ENCODE measurements at places on chromosomes 12 and 14. TPM values are rescaled to one million over a fixed set of nuclear protein-coding genes. Genes with fewer than 3 reads are reported as not detected.

DNA sequence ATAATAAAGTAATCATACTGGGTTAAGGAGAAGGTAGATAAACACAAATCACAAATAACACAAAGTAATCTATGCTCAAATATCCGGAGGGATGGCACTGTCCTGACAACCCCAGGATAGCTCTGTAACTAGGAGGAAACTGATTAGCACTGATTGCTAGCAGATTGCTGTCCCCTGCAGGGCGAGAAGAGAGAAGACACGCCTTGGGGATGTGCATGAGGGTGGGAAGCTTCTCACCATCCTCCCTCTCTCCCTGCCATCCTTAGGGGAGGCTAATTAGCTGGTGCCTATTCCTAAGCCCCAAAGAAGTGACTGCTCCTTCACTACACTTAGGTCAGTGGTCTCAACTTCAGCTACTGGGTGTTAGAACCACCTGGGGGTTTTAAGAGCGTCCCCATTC lies 27.0 kb upstream of the TMEM260 start:
- ATAC-seq, result no peak

DNA sequence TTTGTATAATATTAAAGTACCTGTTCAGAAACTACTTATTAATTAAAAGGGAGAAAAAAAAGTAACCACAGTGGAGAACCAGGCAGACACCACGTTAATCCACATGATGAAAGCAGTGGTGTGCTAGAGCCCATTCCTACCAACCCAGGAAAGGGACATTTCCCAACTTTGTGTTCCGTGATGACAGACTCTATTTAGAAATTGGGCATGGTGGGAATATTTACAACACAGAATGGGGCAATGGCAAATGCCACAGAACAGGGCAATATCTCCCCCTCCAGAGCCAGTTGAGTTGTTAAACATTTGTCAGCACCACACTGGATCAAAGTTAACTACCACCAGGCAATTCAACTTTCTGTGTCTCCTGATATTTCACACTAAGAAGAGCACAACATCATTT lies 1.2 kb upstream of the HIGD1C start:
- no peak for ATAC-seq

DNA sequence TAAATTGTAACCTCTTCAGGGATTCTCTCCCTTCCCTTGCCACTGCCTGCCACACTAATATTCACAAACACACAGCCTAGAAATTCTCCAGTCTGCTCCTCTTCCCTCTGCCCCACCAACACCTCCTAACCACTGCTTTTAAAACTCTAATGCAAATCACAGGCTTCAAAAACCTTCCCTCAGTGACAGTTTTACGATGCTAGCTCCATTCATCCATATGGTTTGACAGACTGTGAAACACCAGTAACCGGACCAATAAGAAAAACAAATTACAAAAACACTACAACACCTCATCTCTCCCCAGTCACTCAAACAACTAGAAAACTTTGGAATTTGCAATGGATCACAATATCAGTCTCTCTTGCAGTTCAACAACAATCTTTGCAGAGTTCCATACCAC lies 5.7 kb downstream of the DPF3 start:
- ATAC-seq, result no peak

DNA sequence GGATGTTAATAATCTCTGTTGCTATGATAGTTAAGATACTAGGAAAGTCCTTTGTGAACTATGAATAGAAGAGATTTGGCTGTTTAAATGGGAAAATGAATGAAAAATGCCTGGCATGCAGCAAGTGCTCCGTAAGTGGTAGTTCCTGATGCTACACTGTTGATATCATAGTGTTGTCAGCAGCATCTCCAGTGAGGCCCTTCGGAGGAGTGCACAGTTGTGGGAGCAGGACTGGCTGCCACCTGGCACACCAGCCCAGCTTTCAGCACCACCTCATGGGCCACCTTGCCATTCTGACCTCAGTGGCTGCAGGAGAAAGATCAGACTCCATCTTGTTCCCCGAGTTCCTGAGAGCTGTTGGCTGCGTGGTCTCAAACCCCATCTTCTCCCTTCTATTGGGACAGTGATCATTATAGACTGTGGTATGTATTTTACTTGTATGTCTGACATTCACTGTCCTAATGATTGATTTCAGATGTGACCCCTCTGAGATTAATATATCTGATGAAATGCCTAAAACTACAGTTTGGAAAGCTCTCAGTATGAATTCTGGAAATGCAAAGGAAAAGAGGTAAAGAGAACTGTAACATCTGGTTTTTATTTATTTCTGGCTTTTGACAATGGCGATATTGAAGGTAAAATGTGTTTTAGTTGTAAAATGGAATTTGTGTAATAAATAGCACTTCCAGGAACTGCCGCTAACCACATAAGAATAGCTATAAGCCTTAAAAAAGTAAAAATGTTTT lies 80.9 kb downstream of the SLC4A8 start:
- no peak for ATAC-seq

- ATAC-seq, result no peak
These were observed 2.4 kb downstream of the LRIG3 start for GRCh38 chr12:58917699-58918468.

GRCh38 chr12:13103391-13104033 lies at the start of gene GSG1:
GSG1 (minus strand) TSS chr12:13103667; CDS start chr12:13103512, 155 bp downstream.
- ATAC-seq, result peak; percentile 3

GRCh38 chr14:33315721-33316120 lies 377.0 kb downstream of the NPAS3 start:
- ATAC-seq, result no peak

- ATAC-seq, result no peak
These were observed 72.4 kb downstream of the SPPL3 start for GRCh38 chr12:120831648-120832267.

DNA sequence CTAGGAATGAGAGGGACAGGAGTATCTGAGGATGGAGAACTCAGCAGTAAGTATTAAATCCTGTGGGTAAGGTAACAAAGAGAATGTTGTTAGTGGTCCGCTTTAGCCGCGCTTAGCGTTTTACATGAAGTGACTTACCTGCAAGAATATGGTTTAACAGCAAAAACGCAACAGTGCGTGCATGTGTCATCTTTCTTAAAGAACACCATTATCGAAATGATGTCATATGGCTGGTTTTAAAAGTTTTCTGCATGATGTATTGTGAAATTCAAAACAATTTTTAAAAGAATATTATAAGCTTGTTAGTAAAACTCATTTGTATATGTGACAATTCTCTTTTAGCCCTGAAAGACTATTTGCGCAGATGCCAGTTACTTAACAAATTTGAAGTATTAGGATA lies 1.7 kb downstream of the LEMD3 start:
- ATAC-seq, result no peak

GRCh38 chr12:53683494-53683893 lies 7.6 kb upstream of the ATP5MC2 start:
- ATAC-seq, result no peak

DNA sequence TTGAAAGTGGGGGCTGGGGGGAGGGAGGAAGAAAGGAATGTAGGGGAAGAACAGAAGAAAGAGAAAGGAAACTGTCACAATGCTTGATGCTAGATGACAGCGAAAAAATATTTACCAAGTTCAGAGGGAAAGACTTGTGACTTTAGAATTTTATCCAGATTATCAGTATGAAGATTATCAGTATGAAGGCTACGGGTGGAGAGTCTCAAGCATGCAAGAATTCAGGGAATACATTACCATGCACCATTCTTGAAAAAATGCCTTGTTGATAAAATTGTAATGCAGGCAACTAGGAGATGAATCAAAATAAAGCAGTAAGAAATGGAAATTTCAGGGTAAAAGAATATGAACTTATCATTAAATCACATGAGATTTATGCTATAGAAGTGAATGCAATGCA lies 376.8 kb downstream of the PCNX1 start:
- ATAC-seq, result no peak

GRCh38 chr12:82952946-82953345 lies 266.2 kb downstream of the TMTC2 start:
- ATAC-seq, result peak; percentile 45

DNA sequence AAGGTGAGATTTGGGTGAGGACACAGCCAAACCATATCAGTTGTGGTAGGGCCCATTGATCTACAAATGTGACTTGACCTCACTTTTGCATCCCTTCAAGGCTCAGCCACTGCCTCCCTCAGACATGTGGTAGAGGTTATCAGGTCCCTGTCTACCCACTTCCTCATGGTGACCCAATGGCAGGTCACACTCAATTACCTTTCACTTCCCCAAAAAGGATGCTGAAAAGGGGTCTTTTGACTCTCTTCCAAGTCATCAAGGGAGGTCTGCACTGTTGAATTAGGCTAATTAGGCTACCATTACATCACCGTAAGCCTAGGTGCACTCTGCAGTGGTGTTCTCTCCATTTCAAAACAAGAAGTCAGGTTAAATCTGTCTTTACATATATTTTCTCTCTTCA lies 22.6 kb upstream of the DRAM1 start:
- peak; percentile 20 for ATAC-seq

DNA sequence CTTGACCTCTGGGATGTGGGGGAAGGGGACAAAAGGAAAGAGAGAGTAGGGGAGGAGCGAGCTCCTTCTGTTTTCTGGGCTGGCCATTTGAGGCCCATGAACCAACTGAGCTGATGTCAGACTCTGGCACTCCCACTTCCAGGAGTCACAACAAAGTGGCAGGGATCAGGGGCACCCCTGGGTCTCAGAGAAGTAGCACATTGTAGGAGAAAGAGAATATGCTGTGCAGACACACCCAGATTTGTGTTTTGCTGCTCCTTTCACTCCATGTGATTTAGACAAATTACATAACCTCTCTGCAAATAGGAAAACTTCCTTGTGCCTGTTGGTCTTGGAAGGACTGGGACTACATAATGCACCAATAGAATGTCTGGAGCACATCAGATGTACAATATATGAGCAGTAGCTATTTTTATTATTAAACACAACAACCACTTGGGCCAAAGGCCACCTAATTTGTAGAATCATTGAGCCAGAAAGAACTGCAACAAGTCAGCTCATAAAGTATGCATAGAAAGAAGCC lies 265.5 kb downstream of the ZFP36L1 start:
- peak; percentile 82 for ATAC-seq

DNA sequence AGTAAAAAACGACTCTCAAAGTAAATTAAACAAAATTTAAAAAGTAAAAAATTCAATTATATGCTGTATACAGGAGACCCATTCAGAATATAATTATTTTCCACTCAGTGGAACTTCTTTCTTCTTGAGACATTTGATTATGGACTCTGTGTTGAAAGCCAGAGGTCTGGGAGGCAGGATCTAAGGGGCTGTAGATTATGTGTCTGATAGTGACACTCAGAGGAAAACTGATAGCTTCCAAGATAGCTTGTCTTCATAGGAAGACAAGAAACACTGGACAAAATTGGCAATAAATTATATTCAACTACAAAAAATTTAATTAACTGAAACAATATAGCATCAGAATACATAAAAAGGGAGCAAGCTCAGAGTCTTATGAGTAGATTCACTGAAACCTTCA lies 135.8 kb downstream of the KITLG start:
- ATAC-seq, result no peak

- ATAC-seq, result no peak
These were observed 64.3 kb downstream of the C2CD5 start for GRCh38 chr12:22480016-22480415.

DNA sequence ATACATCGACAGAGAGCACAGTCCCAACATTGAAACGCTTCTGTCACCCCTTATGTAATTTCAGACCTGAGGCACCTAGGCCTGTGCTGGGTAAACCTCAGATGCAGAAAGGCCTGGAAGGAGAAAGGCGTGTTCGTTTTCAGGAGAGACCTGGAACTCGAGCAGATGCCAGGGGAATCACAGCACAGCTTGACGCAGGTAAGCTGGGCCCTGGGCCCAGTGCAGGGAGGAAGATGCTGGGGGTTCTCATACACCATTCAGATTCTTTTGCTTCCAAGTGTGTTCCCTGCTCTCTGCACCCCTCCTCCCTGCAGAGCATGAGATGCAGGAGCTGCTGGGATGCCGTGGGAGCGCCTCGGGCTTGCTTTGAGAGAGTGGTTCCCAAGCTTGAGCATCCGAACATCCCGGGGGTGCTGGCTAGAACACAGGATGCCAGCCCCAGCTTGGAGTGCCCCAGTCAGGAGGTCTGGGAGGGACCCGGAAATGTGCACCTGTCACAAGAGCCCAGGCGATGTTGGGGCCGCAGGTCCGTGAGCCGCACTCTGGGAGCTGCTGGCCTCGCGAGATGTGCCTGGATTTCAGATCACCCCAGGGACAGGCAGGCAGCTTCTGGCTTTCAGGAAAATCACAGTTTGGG lies 35.9 kb downstream of the FZD10 start:
- no peak for ATAC-seq

DNA sequence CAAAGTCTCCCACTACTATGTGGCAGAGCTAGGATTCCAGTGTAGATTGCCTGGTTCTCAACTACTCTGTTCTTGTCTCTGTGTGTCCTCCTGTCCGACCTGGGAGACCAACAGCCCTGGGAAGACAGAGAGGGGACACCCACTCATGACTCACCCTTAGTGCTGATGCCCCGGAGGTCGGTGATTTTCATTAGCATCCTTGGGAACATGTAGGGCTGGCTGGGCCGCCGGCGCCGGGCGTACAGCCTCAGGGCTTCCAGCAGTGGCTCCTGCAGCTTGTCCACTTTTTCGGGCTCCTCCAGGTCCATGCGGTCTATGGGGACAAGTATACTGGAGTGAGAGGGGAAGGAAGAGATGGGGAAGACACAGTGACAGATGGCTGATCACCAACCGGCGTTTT lies 5.9 kb upstream of the ITGB7 start:
- ATAC-seq, result no peak

DNA sequence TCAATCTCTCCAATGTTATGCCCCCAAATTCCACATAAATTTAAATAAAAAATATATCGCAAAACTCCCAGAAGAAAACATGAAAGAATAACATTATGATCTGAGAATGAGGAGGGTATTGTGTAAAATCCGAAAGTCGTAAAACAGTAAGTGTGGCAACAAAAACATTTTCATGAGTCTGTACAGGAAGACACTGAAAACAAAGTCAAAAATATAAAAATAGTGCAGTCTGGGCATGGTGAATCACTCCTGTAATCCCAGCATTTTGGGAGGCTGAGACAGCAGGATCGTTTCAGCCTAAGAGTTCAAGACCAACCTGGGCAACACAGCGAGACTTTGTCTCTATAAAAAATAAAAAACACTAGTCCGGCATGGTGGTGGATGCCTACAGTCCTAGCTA lies 57.1 kb downstream of the SPTLC2 start:
- ATAC-seq, result no peak

GRCh38 chr12:52214421-52214802 lies 18.6 kb upstream of the KRT7 start:
- ATAC-seq, result no peak

RERG gene
- 1.9 TPM for total RNA-seq

HOXC9 gene
- 1.2 TPM for total RNA-seq

LETMD1 gene
- total RNA-seq, result 32.8 TPM

SLC17A8 gene
- total RNA-seq, result not detected

RCOR1 gene
- 52.8 TPM for total RNA-seq

All from esophagus mucosa (tissue), 1 donor.